ENCODE measurements at places on chromosomes 13 and 19. TPM values are rescaled to one million over a fixed set of nuclear protein-coding genes. Genes with fewer than 3 reads are reported as not detected.

- no peak overlapping the region for H3K4me3 ChIP-seq
- DNase-seq: no peak
- no peaks in the 10 kb centered on the region for H3K36me3 ChIP-seq
- H3K27ac ChIP-seq: no peak overlapping the region
These were observed 12.8 kb downstream of the SCGB2B2 start for GRCh38 chr19:34664168-34664567.

The SKA3 gene
- total RNA-seq: 3.0 TPM

The MEIS3 gene
- total RNA-seq: not detected

- H3K36me3 ChIP-seq: no peaks in the 10 kb centered on the region
- H3K4me3 ChIP-seq: no peak overlapping the region
- no peaks in the 10 kb centered on the region for H3K4me1 ChIP-seq
- H3K27me3 ChIP-seq: no peaks in the 10 kb centered on the region
- no peak overlapping the region for H3K27ac ChIP-seq
These were observed 51.6 kb downstream of the ZNF146 start for GRCh38 chr19:36266375-36266961.

DNA sequence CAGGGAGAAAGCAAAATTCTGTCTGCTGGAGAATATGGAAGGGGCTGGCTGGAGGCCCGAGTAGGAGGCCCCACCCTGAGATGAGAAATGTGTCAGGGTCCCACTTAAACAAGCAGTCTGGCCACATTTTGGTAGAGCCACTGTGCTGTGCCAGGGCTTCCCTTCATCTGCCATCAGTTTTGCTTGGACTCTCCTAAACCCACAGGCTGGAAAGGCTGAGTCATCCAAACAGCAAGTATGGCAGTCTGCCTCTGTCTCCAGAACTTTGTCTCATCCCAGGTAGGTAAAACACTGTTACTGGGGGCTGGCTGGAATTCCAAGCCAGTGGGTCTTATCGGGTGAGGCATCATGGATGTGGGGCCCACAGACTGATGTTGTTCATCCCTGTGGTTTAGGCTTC, 1390.6 kb downstream of the UQCRFS1 start:
- DNase-seq: no peak
- no peak overlapping the region for H3K4me3 ChIP-seq
- no peaks in the 10 kb centered on the region for H3K36me3 ChIP-seq
- H3K27me3 ChIP-seq: no peaks in the 10 kb centered on the region
- H3K4me1 ChIP-seq: no peaks in the 10 kb centered on the region

The ZNF433 gene
- total RNA-seq: 0.49 TPM

GRCh38 chr13:35888457-35888883, 242.7 kb downstream of the DCLK1 start:
- H3K27ac ChIP-seq: no peak overlapping the region
- DNase-seq: no peak
- no peaks in the 10 kb centered on the region for H3K36me3 ChIP-seq
- no peaks in the 10 kb centered on the region for H3K4me1 ChIP-seq

GRCh38 chr19:35797663-35798062, 15.0 kb downstream of the PRODH2 start:
- no peak for DNase-seq
- no peak overlapping the region for H3K4me3 ChIP-seq
- peaks cover 2% of the 10 kb centered on the region for H3K27me3 ChIP-seq
- H3K27ac ChIP-seq: no peak overlapping the region
- H3K4me1 ChIP-seq: no peaks in the 10 kb centered on the region

The CNN1 gene
- not detected for total RNA-seq

GRCh38 chr19:3646336-3647092, 19.9 kb upstream of the CACTIN start:
- no peak overlapping the region for H3K4me3 ChIP-seq
- no peaks in the 10 kb centered on the region for H3K4me1 ChIP-seq
- no peak overlapping the region for H3K27ac ChIP-seq
- no peaks in the 10 kb centered on the region for H3K27me3 ChIP-seq
- no peak for DNase-seq

GRCh38 chr19:18388100-18388959, 2.4 kb downstream of the GDF15 start:
- H3K4me3 ChIP-seq: no peak overlapping the region
- H3K4me1 ChIP-seq: peaks cover 11% of the 10 kb centered on the region
- no peaks in the 10 kb centered on the region for H3K36me3 ChIP-seq
- no peak overlapping the region for H3K27ac ChIP-seq
- H3K27me3 ChIP-seq: peaks cover 11% of the 10 kb centered on the region
- DNase-seq: peak; percentile 67
